ENCODE measurements at places on chromosomes 6 and 20.

GRCh38 chr6:160992061-160992979, 751 bp downstream of the MAP3K4 start:
- DNase-seq = peak; percentile 61

DNA sequence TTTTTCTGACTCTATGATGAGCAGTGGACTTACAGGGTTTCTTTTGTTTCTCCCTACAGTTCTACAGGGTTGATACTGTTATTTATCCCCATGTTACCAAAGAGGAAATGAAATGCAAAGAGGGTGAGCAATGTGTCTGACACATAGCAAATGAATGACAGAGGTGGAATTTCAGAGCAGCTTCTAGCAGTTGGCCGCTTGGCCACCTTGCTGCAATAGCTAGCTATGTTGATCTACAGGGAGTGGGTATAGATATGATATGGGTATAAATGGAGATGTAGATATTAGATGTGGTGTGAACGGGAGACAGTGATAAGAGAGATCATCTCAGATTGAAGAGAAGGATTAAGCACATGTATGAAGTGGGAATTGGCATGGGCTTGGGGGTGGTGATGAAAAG, 10.9 kb upstream of the SLC22A3 start:
- no peak for DNase-seq

- no peak for DNase-seq
These were observed 29.1 kb downstream of the RSPO3 start for GRCh38 chr6:127147534-127147933.

DNA sequence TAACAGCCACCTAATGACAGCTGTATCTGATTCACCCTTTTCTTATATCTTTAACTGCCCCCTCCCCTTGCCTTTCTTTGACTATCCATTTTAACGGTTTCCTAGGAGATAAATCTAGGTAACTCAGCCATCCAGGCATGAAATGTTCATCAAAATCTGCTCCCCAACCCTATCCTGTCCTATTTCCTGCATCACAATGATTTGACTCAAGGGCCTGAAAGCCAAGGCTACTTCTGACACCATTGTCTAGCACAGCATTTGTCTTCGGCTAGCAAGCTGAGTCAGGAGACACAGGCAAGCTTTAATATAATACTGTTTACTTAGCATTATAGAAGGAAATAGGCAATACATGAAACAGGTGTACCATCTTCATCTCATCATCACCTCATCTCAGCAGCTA, 31.6 kb upstream of the MANEA start:
- no peak for DNase-seq

DNA sequence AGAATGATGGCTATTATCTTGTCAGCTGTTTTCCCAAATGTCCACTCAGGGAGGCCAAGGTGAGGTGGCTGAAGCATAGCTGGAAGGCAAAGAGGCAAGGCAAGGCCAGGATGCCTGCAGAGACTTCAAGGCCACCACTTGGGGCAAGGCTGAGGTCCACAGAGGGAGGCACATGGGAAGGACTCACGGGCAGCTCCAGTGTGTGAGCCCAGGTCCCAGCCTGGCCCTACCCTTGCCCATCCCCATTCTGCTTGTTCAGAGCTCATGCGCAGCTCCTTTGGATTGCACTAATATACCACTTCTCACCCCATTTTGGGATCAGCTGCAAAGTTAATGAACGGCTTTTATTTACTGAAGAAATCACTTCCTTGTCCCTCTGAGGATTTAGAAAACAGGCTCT, 111.1 kb upstream of the KCNK16 start:
- DNase-seq = no peak

- DNase-seq = no peak
These were observed 175.7 kb downstream of the DLL1 start for GRCh38 chr6:170114956-170115855.

DNA sequence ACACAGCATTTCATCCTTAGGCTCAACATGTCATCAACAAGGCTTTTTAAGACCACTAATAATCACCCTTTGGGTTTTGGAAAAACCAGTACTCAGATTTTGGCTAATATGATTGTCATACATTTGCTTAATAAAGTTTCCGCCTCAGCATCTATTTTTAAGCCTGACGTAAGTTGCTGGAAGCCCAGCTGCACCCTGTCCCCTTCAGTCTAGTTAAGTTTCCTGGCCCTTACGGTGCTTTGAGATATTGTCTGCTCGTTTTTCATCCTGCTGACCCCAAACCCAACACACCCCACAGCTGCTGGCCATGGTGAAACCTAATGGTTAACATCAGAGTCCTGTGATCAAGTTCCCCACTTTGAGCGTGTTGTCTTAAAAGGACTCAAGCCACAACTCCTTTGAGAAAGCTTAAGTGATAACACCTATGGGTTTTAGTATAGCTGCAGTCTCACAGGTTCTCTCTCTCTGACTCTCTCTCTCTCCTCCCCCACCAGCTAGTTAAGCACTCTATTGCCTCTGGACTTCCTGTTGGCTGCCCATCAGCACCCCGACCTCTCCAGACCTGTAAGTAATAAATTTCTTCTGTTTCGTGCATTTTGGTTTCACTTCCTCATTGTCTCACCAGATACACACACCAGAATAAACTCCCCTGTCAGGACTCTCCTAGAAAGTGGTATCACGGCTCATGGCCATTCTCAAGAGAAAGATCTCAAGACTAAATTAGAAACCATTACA, 802.0 kb downstream of the C6orf118 start:
- DNase-seq = no peak
